ENCODE measurements at places on chromosomes 5 and 9.

- no peak for DNase-seq
These were observed 140.6 kb upstream of the MOCS2 start for GRCh38 chr5:53250201-53250550.

DNA sequence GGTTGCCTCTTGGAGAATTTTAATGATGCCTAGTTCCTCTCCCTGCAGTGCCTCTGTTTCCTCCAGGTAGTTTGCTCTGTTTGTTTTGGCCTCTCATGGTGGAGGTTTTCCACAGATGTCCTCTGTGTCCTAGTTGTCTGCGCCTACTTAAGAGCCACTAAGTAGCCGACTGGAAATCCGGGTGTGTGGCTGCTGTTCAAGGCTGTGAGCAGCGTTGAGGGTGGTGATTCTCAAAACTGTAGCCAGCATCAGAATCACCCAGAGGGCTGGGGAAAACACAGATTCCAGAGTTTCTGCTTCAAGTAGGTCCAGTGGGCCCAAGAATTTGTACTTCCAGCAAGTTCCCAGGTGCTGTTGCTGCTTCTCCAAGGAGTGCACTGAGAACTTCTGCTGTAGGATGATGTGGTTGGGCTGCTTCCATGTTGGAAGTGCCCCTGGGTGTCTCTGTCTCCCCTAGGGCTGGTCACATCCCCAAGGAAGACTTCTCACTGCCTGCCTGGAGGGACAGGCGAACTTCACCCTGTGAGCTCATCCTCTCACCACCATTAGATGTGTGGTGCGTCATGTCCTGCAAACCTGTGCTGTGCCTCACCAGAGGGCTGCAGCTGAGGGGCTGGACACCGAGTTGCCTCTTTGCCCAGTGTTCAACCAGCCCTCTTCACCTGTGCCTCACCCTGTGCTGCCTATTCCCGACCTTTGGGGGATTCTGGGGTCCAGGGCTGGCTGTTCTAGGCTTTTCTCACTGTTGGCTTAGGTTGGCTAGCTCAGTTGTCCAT is 34.8 kb downstream of the SECISBP2 start:
- no peak for DNase-seq

- DNase-seq, result no peak
These were observed 4.5 kb downstream of the RPS6 start for GRCh38 chr9:19375538-19375937.

GRCh38 chr5:143314099-143314498 is 89.4 kb downstream of the NR3C1 start:
- no peak for DNase-seq

DNA sequence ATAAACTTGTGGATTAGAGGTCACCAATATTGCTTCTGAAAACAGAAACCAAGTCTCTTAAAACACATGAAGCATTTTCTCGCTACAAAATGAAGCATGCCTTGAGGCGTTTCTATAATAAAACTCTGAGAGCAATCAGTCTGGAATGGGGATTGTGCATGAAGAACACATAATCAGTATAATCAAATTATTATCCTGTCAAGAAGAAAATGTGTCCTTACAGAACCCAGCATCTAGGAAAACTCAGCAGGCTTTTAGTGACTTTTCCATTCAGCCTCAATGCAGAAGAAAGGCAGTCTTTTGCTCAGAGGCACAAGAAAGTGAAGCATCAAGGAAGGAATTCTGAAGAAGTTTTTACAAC is 121.9 kb downstream of the CDH18 start:
- no peak for DNase-seq

DNA sequence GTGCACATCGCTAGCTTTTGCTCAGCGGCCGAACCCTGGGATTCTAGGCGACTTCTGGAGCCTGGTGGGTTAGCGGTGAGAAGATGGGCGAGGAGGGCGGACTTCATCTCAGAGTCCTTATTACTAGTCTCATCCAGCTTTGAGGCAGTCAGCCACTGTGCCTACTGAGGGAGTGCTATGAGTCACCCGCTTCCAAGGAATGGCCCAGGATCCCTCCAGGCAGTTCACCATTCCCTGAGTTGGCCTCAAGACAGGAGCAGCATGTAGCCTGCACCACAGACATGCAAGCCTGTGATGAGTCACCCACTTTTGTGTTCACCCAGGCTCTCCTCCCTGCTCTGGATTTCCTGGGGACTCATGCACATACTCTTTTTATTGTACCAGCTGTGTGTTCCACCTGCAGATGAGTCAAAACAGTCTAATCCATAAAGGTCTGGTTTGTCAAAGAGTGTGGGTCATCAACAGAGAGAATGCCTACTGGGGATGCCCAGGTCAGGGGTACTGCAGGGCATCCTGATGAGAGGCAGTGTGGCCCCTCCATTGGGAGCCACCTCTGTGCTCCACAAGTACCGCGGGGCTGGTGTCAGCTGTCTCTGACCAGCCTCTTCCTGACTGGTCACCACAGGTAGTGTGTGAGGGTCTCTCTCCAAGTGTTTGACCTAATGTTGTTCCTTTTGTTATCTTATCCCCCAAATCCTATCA is 20.2 kb downstream of the SLC22A5 start:
- no peak for DNase-seq

- DNase-seq, result no peak
These were observed 19.7 kb upstream of the GAS1 start for GRCh38 chr9:86966852-86967511.

- no peak for DNase-seq
These were observed 6.4 kb upstream of the DAB2IP start for GRCh38 chr9:121645003-121645402.

DNA sequence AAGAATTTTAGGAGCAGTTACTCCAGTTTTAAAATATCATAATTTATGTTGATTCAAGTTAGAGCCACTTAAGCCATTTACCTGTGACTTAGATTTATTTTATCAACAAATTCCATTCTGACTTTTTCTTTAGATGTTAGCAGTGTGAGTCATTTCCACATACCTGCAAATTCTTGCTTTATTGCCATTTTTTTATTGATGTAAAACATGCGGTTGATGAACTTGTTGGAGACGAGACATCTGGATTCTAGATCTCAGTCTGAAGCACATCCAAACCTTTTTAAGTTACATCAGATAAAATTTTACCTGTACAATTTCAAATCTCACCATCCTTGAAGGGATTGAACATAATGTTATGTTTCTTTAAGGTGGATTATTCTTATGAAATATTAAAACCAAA is 240.9 kb downstream of the IRX1 start:
- DNase-seq, result no peak

- no peak for DNase-seq
These were observed 464.4 kb upstream of the TUSC1 start for GRCh38 chr9:26142631-26143030.

DNA sequence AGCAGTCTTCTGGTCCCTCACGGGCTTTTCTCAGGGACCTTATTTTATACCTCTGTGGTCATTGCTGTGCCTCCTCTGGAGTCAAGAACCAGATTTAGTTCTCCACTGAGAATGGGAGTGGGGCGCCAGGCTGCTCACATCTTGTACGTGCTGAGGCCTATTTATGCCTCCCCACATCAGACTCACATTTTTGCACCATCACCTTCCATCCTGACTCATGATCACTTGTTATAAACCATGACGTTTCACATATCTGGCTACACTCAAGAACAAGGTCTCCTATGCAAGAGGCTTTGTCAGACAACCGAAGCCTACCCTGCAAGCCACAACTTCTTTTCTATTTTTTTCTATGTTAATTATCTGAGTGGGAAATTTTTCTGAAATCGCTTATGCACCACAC is 10.7 kb downstream of the PRUNE2 start:
- DNase-seq, result no peak

GRCh38 chr9:117747386-117747970 is 43.3 kb downstream of the TLR4 start:
- no peak for DNase-seq

DNA sequence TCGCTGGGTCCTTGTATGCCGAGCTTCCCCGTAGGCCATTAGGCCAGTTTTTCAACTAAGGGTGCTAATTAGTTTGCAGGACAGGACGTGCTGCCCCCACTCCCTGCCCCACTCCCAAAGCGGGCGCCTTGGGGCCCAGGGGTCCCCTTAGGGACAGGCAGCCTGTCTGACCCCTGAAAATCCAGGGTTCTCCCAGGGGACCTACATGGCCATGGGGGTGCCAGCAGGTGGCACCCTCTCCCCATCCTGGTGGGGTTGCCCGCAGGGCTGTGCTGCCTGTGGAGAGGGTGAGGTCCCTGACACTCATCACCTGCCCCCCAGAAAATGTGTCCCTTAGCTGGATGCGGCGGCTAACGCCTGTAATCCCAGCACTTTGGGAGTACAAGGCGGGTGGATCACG is 8.5 kb upstream of the CCDC187 start:
- no peak for DNase-seq

GRCh38 chr5:128927644-128928043 is 37.6 kb upstream of the SLC27A6 start:
- DNase-seq, result no peak
